ENCODE measurements at places on chromosomes 5 and 9.

GRCh38 chr9:121699571-121700164 is 48.2 kb downstream of the DAB2IP start:
- no peak for DNase-seq

- DNase-seq: no peak
Observed at GRCh38 chr5:122602700-122603099, 172.2 kb upstream of the SNX2 start.

GRCh38 chr5:100516285-100516684 is 18.9 kb upstream of the FAM174A start:
- no peak for DNase-seq

GRCh38 chr9:125446561-125447094 is 185.0 kb downstream of the GAPVD1 start:
- no peak for DNase-seq

Measured in retinal pigment epithelial cell (primary cell).